HuH-7 (cell line): ENCODE measurements at places on chromosomes 7 and 10.

- no peak for DNase-seq
Measured at GRCh38 chr7:38367301-38367890, 94.0 kb upstream of the TARP start.

- DNase-seq = no peak
Measured at GRCh38 chr7:30920584-30921539, 9.2 kb downstream of the AQP1 start.

GRCh38 chr10:76020630-76021029, 589.2 kb downstream of the LRMDA start:
- DNase-seq = no peak

DNA sequence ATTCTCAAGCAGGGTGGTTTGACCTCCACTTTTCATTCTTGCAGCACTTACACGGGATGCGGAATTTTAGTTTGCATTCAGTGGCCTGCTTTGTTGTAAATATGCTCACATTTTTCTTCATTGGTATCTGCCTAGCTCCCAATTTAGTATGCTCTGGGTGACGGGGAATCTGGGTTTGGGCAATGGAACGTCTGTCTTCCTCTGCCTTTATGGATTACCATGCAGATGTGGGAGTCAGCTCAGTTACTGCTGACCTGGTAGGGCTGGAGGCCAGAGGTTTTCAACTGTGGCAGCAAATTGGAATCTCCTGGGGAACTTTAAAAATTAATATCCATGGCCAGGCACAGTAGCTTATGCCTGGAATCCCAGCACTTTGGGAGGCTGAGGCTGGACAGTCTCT, 161.6 kb downstream of the CAMK1D start:
- DNase-seq = no peak

DNA sequence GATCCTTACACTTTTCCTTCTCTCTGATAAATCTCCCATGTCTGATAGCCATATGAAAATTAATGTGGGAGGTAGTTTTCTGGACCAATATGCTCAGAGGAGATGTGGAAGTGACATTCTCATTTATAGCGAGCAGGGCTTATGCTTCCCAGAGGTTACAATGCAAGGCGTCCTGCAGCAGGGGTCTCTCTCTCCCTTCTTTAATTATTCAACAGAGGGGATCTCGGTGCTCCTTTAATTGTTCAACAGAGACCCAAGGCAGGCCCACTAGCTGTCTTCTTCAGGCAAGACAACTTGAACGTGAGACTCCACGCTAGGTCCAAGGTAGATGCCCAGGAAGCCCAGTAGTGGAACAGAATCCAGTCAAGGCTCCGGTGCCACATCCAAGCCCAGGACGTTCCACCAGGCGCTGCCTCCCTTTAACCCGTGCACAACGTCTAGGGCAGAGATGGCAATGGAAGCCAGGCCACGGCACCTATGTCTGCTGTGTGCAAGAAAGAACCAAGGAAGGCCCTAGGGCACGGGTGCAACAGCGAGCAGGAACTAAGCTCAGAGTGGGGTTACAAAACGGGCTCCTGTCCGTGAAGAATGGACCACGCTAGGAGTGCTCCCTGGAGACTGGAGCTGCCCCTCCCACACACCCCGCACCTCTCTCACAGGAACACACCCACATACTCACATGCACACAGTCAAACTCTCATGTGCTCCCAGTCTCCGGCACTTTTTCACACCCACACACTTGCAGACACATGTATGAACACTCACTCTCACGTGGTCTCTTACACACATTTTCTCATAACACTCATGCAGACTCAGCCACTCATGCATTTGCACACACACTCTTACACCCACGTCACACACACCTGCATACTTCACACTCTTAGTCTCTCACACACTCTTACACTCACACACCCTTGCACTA, 230.4 kb downstream of the TNS3 start:
- no peak for DNase-seq

GRCh38 chr7:149199234-149199995, 4.1 kb downstream of the ZNF282 start:
- DNase-seq = no peak

GRCh38 chr7:20304366-20304765, 26.3 kb upstream of the ITGB8 start:
- peak; percentile 37 for DNase-seq

- no peak for DNase-seq
Measured at GRCh38 chr10:72080042-72080975, 8.0 kb downstream of the SPOCK2 start.

DNA sequence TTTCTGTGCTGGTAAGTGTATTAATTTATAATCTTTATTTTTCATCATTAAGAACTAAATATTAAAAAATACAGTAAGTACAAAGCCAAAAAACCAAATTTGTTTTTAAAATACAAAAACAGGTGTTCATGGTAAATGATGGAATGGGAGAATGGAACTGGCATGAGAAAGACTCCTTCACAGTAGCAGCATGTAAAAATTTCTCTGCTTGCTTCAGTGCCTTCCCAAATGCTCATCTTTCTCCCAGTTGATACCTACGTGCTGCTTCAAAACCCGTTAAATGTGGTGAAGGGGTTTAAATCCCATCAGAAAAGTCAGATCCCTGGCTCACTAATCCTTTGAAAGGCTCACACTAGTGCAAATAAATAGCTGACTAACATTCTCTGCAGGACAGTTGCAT, 4.2 kb downstream of the RNF133 start:
- no peak for DNase-seq

DNA sequence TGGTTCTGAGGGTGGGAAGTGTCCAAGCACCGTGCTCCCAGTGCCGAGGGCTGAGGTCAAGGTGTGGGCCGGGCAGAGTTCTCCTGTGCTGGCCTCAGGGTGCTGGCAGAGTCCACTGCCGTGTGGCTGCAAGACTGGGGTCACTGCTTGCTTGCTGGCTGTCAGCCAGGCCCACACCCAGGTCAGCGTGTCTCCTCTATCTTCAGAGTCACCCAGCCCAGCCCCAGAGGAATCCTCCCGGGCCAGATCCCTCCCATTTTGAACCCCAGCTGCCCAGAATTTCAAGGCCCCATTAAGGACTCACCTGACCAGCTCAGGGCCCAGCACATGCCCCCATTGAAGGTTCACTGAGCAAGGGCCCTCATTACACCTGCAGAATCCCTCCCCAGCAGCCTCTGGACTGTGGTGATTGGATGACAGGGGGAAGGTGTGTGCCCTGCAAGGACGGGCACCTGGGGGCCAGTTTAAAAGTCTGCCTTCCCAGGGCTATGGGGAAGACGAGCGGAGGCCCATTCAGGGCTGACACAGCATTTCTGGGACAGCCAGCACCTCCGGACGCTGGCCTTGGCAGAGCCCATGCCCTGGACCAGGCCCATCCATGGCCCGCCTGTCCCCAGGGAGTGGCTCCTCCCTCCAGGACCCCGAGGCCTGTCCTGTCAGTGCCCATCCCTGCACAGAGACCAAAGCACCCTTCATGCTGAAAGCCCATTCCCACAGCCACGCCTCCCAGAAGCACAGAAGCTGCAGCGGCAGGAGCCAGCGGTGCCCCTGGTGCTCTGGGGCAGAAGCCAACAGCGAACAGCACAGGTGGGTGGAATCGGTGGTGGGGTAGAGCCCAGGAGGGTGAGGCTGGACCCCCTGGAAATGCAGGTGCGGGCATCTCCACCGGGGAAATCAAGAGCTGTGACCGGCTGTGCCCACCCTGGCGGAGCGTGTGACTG, 45.1 kb upstream of the PPP2R2D start:
- no peak for DNase-seq

GRCh38 chr7:155003092-155003375, at the start of gene PAXIP1:
Gene PAXIP1, minus strand, starts transcription at chr7:155003124. Its CDS starts 195 bp downstream, at chr7:155002929.
- peak; percentile 63 for DNase-seq

- DNase-seq = peak; percentile 8
Measured at GRCh38 chr7:94205529-94205928, 189.2 kb upstream of the COL1A2 start.
